ENCODE measurements at places on chromosomes 6 and 20.

DNA sequence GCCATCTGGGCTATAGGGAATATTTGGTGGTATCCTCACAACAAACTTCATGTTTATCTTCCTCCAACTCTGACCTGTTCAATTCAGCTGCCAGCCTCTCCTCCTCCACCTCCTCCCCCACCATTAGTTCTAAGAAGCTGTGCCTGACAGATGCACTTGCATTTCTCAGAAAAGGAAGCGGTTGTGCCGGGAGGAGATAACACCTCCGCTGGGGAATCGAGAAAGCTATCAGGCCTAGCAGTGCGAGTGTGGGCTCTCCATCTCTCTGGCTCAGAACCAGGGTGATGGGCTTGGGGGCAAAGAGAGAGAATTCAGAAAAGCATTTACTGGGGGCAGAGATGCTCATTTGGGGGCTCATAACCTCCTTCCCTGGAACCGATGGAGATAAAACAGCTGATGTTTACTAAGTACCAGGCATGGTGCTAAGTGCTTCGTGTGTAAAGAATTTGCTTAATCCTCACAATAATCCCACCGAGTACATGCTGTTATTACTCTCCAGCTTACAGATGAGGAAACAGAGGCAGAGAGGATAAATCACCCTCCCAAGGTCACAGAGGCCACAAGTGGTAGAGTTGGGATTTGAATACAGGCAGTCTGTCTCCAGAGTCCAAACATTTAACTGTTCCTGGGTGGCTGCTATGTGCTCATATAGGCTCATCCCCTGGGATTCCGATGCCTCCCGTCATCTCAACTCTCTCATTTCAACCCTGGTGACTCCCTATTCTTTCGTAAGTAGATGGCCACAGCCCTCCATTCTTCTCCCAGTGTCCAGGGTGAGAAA is 38.3 kb downstream of the COX4I2 start:
- DNase-seq: no peak

- no peak for DNase-seq
These were observed 34.2 kb upstream of the TGM3 start for GRCh38 chr20:2261629-2262028.

DNA sequence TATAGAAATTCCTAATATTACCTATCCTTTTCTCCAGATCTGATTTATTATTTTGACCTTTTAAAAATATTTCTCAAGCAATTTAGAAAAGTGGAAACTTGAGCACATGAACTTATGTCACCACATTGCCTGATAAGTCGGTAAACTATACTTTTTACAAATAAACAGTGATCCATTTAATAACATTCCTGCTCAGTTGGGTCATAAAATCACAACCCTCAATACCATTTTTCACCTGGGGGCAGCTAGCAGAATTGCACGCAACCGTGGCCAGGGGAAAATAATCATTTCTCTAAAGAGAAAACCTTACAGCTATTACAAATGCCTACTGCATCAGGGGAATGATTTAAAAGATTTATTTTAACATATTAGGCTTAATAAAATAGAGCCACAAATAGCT is 614.5 kb downstream of the PHF3 start:
- no peak for DNase-seq

DNA sequence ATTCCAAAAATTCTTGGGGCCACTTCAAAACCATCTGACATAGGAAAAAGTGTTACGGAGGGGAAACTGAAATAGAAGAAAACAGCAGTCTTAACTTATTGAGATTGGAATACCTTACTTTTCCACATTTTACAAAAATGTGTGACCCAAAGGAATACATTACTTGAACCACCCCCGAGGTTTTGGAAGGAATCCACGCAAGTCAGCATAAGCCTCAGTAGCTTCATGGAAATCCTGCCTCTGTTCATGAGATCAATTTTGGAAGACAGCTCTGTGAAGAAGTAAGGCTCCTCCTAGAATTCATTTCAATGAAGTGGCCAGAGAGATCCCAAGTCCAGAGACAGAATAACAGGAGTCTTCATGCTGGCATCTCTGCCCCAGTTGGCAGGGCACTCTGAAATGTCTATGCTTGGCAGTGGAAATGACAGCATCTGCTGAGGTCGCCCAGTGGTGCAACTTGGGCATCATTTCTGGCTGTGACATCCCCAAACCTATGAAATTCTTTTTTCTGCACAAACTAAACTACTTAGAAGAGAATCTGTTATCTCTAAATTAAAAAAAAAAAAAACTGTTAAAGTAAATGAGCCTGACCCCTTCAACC is 132.5 kb downstream of the EPM2A start:
- no peak for DNase-seq

GRCh38 chr6:134240665-134241431 is 77.1 kb downstream of the SGK1 start:
- DNase-seq: no peak
